HT1080 (cell line): ENCODE measurements at places on chromosomes 7 and 10.

DNA sequence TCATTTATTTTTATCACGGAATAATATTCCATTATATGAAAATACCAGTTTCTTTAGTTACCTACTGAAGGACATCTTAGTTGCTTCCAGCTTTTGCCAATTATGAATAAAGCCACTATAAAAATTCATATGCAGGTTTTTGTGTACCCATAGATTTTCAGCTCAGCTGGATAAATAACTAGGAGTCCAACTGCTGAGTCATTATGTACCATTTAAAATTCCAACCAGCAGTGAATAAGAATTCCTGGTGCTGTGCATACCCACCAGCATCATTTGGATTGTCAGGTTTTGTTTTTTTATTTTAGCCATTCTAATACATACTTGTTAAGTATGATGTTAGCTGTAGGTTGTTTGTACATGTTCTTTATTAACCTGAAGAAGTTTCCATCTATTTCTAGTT, 14.5 kb downstream of the FAM24B start:
- peak; percentile 47 for DNase-seq

DNA sequence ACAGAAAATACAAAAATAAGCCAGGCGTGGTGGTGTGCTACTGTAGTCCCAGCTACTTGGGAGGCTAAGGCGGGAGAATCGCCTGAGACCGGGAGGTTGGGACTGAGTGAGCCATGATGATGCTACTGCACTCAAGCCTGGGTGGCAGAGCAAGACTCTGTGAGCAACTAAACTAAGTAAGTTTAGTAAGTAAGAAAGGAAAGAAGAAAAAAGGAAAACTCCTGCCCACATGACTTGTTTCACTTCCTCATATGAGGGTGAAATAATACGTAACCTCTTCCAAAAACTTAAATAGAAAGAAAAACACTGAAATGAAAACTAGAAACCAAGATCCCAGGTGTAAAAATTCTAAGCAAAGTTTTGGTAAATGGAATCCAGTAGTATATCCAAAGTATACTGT, 79.6 kb downstream of the LARP4B start:
- no peak for DNase-seq

DNA sequence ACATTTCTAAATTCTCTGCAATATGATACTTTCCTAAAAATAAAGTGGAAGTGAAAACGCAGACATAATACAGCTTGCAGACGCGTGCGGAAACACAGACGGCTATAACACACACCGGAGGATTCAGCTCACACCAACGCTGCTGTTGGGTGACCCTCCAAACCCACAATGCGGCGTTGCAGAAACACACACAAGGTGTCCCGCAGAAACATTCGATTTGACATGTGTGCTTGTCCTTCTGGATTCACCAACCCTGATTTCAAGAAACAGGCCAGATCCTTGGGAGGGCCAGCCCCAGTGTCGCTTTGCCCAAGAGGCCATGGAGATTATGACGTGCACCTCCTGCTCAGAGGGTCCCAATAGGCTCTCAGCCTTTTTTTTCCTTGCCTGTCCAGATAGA, 136.7 kb upstream of the TCERG1L start:
- no peak for DNase-seq

- peak; percentile 53 for DNase-seq
Measured at GRCh38 chr10:26890956-26891355, 30.2 kb upstream of the ABI1 start.

- DNase-seq: no peak
Measured at GRCh38 chr7:32206987-32207386, 136.8 kb upstream of the PDE1C start.

DNA sequence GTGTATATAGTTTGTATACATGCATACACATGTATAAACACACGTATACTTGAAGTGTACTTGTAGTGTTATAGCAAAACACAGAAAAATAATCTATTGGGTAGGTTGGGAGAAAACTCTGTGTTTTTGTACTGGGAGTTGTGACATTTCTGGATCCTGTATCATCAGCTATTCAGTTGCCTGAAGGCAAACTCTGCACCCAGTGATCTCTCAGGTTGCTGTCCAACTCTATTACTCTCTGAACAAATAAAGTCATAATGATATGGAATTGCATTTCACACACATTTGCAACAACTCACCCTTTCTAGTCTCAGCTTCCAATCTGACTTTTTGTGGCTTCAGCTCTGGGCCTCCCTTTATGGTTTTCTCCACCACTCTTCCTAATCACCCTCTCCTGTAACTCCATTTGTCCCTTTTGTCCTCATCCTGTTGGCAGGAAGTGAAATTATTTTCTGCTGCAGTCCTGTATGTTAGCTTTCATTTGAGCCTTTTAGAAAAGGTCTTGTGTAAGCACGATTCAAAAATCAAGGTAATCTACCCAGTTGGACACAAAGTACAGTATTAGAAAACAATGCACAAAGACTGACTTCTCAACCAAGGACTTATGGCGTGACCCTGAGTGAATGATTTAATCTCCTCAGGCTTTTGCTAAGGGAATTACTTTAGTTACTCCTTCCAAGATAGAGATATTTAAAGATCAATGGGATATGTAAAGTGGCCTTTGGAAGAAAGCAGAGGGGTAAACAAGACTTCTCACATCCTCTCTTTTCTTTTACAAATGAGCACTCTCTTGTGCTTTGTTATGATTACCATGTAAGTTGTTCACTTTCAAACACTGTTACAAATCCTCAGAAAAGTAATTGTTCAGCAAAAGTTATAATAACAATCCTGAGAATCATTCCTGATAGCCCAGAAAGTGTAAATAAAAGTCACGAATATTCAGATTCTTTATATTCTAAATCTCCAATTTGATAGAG, 249.1 kb downstream of the KCND2 start:
- DNase-seq: no peak

GRCh38 chr7:102089175-102090098, 197.2 kb upstream of the SH2B2 start:
- DNase-seq: no peak
